IPS DF 6.9 (cell line): ENCODE measurements at places on chromosomes 16 and 17.

DNA sequence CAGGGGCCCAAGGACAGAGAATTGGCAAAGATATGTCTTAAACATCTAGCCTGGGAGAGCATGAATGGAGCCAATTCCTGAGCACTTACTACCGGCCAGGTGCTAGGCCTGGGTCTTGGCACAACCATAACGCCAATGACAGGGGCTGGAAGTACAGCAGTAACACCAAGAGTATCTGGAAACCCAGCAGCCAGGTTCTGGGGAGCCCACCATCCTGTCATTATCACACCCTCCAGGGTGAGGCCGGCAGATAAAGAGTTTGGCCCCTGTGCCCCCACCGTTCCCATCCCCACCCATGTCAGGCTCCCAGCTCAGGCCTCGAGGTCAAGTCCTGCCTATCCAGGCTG is 508 bp upstream of the TMC8 start:
- peaks cover 9% of the 10 kb centered on the region for H3K36me3 ChIP-seq
- peaks cover 15% of the 10 kb centered on the region for H3K4me1 ChIP-seq
- no peak for DNase-seq
- H3K27me3 ChIP-seq, result no peaks in the 10 kb centered on the region
- no peak overlapping the region for H3K27ac ChIP-seq

- no peaks in the 10 kb centered on the region for H3K36me3 ChIP-seq
- no peak overlapping the region for H3K4me3 ChIP-seq
- H3K27me3 ChIP-seq, result no peaks in the 10 kb centered on the region
- H3K27ac ChIP-seq, result no peak overlapping the region
- DNase-seq, result no peak
Measured at GRCh38 chr16:12016291-12016947, 39.9 kb downstream of the SNX29 start.

DNA sequence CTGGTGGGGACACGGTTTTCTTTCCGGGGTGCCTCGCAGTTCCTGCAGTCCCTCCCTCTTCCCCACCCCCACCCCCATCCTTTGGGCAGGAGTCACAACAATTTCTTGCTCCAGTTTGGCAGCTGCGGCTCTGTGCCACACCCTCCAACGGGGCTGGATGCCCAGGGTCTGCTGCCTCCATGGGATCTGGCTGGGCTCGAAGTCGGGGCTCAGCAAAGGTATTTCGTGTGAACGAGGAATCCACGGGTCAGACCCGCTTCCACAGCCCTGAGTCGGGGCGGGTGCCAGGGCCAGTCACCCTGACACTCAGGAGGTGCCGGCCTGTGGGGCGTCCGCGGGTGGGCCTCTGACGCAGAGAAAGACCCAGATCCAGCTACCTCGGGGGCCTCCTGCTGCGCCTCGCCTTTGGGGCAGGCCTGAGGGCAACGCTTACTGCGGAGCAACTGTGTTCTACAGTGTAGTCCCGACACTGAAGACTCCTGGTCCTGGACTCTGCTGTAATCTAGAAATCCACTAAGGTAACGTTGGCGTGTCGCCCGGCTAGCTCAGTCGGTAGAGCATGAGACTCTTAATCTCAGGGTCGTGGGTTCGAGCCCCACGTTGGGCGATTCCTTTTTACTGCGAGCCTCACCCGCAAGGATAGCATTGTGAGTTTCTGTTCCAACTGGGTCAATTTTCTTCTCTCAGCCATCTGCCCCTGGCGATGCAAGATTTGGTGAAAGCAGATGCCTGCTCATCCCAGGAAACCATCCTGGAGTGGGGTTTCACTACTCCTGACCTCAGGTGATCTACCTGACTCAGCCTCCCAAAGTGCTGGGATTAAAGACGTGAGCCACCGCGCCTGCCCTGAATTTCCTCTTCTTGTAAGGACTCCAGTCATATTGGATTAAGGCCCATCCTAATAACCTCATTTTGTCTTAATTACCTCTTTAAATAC is 12.6 kb upstream of the OR1F1 start:
- H3K36me3 ChIP-seq, result no peaks in the 10 kb centered on the region
- H3K27me3 ChIP-seq, result no peaks in the 10 kb centered on the region

DNA sequence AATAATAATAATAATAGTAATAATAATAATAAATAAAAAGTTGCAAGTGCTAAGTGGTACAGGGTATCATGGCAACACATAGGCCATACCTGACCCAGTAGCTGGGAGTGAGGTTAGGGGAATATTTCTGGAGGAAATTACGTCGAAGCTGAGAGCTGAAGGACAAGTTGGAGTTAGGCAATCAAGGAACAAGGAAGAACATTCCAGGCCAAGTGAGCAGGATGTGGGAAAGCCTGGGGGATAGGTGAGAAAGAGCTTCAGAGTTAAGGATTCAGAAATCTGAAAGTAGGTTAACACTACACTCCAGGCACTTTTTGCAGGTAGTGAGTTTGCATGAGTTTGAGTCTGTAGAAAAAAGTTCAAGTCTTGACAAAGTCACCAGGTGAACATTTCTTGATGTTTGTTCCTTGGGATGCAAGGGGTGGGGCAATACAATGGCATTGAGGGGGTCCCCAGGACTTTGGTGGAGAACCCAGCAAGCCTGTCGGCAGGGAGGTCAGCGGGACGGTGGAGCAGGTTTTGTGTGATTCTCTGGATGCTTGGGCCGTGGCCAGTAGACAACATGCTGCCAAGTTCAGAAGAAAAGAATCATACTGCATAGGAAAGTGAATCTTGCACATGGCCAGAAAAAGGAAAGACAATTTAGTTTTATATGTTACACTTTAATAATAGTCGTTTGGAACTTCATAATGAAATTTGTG is 27.7 kb upstream of the MPHOSPH6 start:
- no peaks in the 10 kb centered on the region for H3K36me3 ChIP-seq
- no peaks in the 10 kb centered on the region for H3K4me1 ChIP-seq
- no peak overlapping the region for H3K27ac ChIP-seq
- no peaks in the 10 kb centered on the region for H3K27me3 ChIP-seq

DNA sequence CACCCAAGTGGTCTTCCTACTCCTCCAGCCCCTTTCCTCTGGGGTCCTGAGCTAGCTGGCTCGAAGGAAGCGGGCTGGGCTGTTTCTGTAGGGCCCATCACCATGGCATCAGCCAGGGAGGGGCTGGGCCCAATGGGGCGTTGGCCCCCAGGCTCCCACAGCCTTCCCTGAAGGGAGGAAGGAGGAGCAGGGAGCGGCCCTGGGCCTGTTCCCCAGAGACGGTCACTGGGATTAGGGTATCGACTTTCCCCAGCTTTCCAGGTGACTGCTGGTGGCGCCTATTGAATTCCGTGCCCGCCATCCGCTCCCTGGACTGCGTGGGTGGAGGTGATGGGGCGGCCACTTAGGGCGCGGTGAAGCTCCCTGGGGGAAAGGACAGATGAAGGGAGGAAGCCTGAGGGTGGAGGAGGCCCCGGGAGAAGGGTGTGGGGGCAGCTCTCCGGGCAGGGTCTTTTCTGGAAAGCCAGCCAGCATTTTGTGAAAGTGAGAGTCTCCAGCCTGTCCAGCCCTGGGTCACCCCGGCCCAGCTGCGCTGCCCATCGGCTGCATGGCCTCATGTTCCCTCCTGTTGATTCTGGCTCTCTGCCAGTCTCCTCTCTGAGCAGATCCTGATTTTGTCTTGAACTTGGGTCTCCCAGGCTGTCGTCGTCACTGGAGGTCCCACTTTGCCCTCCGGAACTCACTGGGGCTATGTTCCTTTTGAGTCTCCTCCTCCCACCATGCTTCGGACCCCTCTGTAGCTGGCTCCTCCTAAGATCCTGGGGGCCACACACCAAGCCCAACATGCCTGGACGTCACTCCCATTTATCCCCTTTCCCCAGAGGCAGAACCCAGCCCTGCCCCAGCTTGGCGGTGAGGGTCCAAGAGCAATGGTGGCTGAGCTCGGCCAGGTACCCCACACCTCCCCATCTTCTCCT is 9.8 kb downstream of the NHERF1 start:
- no peaks in the 10 kb centered on the region; the same call in 1 of the 2 replicates for H3K36me3 ChIP-seq
- H3K27me3 ChIP-seq, result no peaks in the 10 kb centered on the region
- H3K4me1 ChIP-seq, result peaks cover 34% of the 10 kb centered on the region

DNA sequence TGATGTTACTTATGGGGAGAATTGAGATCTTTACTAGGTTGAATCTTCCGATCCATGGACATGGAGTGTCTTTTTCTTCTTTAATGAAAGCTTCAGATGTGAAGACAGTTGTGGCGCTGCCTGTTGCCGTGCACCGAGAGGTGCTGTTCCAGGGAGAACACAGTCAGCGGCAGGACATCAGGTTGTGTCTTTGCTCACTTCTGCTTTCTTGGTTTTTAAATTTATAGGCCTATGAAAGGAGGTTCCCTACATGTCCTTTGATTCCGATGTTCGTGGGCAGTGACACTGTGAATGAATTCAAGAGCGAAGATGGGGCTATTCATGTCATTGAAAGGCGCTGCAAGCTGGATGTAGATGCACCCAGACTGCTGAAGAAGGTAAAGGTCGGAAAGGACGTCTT is 49.8 kb downstream of the SEC14L1 start:
- H3K27ac ChIP-seq, result no peak overlapping the region
- H3K4me1 ChIP-seq, result no peaks in the 10 kb centered on the region
- DNase-seq, result no peak
- no peaks in the 10 kb centered on the region for H3K36me3 ChIP-seq
- no peaks in the 10 kb centered on the region for H3K27me3 ChIP-seq
- no peak overlapping the region for H3K4me3 ChIP-seq

DNA sequence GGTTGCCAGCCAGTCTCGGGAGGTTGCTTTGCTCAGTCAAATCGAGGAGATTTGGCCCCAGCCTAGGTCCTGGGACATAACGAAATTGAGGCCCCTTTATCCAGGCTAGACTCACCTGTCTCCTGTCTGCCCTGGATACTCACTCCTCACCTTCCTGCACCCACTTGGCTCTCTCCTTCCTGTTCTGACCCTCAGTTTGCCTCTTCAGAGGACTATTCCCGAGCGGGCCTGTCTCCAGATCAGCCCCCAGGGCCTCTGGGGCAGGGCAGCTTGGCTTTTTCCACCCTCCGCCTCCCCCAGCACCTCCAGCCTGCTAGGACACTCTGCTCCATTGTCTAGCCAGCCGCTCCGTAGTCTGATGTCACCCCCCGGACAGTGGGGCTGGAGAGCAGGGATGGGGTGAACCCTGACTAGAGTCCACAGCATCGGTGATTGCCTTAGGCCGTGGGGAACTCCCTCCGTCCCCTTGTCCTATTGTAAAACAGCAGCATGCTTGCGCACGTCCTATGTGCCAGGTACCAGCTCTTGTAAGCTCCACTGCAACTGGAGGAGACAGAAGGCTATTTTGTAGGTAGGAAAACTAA is 8.8 kb downstream of the WFIKKN2 start:
- no peak overlapping the region for H3K4me3 ChIP-seq
- DNase-seq, result no peak
- H3K27me3 ChIP-seq, result no peaks in the 10 kb centered on the region
- H3K4me1 ChIP-seq, result no peaks in the 10 kb centered on the region

GRCh38 chr16:2821487-2822157 is 4.6 kb downstream of the PRSS21 start:
- H3K4me1 ChIP-seq, result no peaks in the 10 kb centered on the region
- no peaks in the 10 kb centered on the region for H3K27me3 ChIP-seq
- no peak for DNase-seq
- H3K4me3 ChIP-seq, result no peak overlapping the region
- no peaks in the 10 kb centered on the region for H3K36me3 ChIP-seq

- H3K27ac ChIP-seq, result no peak overlapping the region
- DNase-seq, result no peak
- no peaks in the 10 kb centered on the region for H3K4me1 ChIP-seq
Measured at GRCh38 chr17:7745748-7746470, 28.4 kb downstream of the DNAH2 start.

DNA sequence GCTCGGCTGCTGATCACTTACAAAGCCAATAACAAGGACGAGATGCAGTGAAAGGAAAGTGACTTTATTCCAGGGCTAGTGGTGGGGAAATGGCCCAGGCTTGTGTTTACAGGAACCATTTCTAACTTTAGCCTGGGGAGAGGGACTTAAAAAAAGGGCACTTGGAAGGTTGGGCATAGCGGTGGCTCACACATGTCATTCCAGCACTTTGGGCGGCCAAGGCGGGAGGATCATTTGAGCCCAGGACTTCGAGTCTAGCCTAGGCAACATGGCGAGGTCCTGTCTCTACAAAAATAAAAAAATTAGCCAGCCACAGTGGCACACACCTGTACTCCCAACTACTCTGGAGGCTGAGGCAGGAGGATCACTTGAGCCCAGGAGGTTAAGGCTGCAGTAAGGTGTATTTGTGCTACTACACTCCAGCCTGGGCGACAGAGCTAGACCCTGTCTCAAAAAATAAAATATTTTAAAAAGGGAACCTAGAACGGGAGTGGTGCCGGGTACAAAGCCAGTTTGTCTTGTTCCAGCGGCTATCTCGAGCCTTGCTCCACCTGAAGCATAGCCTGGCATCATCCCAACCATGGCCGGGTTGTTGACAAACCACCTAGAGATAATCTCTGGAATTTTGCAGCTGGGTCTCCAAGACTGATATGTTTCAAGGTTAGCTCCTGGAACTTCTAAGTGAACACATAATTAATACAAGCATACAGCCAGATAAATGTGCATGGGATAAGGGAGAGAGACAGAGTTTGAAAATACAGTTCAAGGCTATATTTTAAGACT is 5.7 kb upstream of the TVP23A start:
- no peaks in the 10 kb centered on the region for H3K27me3 ChIP-seq
- H3K4me1 ChIP-seq, result no peaks in the 10 kb centered on the region
- no peaks in the 10 kb centered on the region for H3K36me3 ChIP-seq
- no peak overlapping the region for H3K4me3 ChIP-seq
- H3K27ac ChIP-seq, result no peak overlapping the region
- no peak for DNase-seq

DNA sequence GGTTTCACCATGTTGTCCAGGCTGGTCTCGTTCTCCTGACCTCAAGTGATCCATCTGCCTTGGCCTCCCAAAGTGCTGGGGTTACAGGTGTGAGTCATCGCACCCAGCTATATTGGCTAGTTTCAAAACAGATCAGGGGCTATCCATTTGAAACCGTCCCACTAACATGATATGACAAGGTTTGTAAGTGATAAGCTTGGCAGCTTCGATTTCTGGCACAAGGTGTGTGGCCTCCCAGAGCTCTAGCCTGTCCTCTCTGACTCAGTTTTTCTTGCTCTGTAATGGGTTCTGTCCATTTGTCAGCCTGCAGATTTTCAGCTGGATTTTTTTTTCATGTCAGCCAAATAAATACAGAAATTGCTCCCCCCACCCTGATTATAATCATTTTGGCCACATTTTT is 31.8 kb upstream of the TENT4B start:
- H3K4me1 ChIP-seq, result no peaks in the 10 kb centered on the region
- no peak overlapping the region for H3K27ac ChIP-seq
- H3K27me3 ChIP-seq, result no peaks in the 10 kb centered on the region
- H3K36me3 ChIP-seq, result no peaks in the 10 kb centered on the region
- H3K4me3 ChIP-seq, result no peak overlapping the region

GRCh38 chr17:13792314-13792713 is 190.6 kb upstream of the HS3ST3A1 start:
- H3K4me1 ChIP-seq, result no peaks in the 10 kb centered on the region
- no peaks in the 10 kb centered on the region for H3K27me3 ChIP-seq
- H3K36me3 ChIP-seq, result no peaks in the 10 kb centered on the region
- no peak overlapping the region for H3K27ac ChIP-seq
- no peak overlapping the region for H3K4me3 ChIP-seq

- no peaks in the 10 kb centered on the region for H3K36me3 ChIP-seq
- H3K27me3 ChIP-seq, result no peaks in the 10 kb centered on the region; the same call in 1 of the 2 replicates
- no peak overlapping the region for H3K27ac ChIP-seq
- H3K4me1 ChIP-seq, result peaks cover 3% of the 10 kb centered on the region
- peak overlapping the region; percentile 76; the same call in 1 of the 2 replicates for H3K4me3 ChIP-seq
Measured at GRCh38 chr16:49854188-49854795, 1.6 kb downstream of the ZNF423 start.

GRCh38 chr17:6936370-6937028 is 59.4 kb upstream of the ALOX12 start:
- no peaks in the 10 kb centered on the region for H3K4me1 ChIP-seq
- no peaks in the 10 kb centered on the region for H3K36me3 ChIP-seq
- DNase-seq, result no peak
- no peak overlapping the region for H3K4me3 ChIP-seq

- no peak overlapping the region for H3K4me3 ChIP-seq
- no peak for DNase-seq
- no peak overlapping the region for H3K27ac ChIP-seq
Measured at GRCh38 chr16:21590287-21590686, 9.1 kb upstream of the METTL9 start.
